ENCODE measurements at places on chromosomes 11 and 22.

DNA sequence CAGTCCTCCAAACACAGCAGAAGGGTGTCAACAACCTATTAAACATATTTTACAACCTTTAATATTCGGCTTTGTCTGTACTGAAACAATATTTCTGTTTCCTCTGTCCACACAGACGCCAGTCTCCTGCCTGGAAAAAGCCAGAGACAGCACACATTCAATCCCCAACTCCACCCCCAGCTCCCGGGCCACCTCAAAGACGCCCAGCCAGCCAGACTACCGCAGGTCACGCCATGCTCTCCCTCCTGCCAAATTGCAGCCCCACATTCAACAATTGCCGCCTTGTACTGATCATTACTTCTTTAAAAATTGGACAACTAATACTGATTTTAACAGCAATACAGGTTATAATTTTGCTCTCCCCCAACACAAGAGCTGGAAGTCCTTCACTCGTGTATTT, 1.2 kb downstream of the SERGEF start:
- no peak for DNase-seq

DNA sequence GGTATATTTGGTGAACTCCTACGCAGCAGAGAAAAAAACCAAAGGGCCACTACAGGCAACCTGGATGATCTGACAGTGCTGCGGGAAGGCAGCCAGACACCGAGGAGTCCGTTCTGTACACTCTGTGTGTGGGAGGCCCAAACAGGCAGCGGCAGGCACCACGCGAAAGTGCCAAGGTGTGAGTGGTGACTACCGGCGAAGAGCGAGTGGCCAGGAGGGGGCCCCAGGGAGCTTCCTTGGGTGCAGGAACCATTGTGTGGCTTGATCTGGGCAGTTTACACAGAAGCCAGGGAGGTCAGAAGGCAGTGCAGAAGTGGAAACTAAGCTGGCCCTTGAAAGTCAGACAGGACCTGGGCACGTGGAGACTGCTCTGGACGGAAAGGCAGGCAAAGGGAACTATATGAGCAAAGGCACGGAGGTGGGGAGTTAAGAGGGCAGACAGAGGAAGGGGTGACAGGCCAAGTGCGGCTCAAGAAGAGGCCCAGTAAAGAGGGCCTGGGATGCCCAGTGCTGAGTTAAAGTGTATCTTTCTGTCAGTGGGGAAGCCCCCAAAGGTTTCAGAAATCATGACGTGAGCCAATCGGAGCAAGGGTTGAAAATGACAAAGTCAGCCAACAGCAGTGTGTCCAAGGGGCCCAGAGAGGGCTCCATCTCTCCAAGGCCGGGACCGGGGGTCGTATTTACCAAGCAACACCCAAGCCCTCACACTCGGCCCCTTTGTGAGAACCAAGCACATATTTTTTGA, 10.6 kb downstream of the TMEM184B start:
- DNase-seq = peak; percentile 22

DNA sequence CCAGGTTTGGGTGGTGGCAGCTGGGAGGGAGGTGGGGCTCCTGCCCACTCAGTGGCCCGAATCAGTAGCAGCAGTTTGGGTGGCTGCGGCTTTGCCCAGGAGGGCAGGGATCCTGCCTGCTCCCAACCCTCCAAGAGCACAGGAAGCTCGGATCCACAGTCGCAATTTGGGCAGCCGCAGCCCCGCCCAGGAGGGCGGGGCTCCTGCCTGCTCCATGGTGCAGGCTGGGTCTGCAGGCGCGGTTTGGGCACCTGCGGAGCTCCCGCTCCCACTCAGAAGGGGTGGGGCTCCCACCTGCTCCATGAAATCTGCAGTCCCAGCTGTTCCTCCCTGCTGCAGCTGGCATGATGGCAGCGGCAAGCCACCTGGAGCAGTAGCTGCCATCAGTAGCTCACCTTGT, 38.1 kb upstream of the CALCB start:
- DNase-seq = no peak

- peak; percentile 50 for DNase-seq
These were observed 631 bp upstream of the C22orf39 start for GRCh38 chr22:19448076-19448607.

GRCh38 chr22:43955883-43956782, 891 bp downstream of the SAMM50 start:
- DNase-seq = no peak

GRCh38 chr11:117685566-117685965, 111.5 kb downstream of the DSCAML1 start:
- DNase-seq = no peak

DNA sequence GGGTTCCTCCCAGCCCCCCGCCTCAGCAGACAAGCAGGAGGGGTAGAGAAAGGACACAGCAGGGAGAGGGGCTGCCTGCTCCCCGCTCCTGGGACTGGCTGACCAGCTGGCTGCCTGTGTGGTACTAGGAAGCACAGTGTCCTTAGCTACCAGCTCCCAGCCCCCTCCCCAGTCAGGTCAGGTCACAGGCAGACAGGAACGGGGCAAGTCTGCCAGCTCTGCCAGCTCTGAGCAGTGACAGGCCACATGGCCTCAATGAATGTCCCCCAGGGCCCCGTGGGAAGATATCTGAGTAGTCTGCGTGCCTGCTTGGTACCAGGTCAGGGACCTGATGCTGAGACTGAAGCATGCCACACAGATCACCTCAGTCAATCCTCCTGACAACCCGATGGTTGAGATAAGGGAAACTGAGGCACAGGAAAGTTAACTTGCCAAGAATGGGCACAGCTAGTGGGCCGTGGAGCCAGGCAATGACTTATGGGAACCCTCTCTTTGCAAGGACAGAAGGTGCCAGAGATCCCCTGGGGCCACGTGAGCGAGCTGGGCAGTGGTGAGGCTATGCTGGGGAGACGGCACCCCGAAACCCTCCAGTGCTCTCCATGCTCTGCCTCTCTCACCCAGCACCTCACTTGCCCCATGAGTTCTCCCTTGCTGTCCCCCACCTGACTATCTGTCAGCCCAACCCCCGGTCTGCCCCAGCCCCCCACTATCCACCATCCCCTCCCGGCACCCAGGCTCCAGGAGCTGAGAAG, 13.8 kb upstream of the MFNG start:
- no peak for DNase-seq

GRCh38 chr11:100681064-100681502, 6.0 kb upstream of the ARHGAP42 start:
- DNase-seq = no peak

DNA sequence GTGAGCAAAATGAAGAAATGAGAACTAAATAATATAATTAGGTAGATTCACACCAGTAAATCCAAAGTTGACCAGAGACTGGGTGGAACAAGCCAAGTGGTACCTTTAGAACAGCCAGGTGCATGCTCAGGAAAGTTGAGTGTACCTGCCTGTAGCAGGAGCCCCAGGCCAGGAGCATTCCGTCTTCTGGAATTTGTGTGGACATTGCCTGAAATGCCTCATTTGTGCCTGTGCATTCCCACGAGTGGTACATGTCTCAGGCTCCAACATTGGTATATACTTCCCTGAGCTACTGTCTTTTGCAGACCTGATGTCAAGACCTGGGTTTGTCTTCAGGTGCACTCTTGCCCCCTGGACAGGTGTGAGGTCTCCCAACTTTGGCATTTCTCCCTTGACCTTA, 187.6 kb upstream of the NECTIN1 start:
- no peak for DNase-seq

- no peak for DNase-seq
These were observed 23.7 kb upstream of the SLC35F2 start for GRCh38 chr11:107882095-107882820.

GRCh38 chr11:74417379-74417804, 19.2 kb upstream of the PGM2L1 start:
- DNase-seq = no peak

DNA sequence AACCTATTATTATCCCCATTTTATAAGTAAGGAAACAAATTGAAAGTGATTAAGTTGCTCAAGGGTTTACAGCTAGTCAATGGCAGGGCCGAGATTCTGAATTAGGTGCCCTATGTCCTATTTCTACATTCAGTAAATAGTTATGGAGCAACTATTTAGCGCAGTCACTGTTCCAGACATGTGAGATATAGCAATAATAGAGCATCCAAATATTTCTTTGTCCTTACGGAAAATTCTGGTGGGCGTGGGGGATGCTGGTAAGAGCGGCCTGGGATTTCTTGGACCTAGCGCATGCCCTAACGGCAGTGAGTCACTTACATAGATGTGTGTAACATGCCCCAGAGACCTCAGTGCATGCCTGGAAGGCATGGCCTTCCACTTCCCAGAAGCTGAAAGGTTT, 4.4 kb downstream of the DTX4 start:
- no peak for DNase-seq

DNA sequence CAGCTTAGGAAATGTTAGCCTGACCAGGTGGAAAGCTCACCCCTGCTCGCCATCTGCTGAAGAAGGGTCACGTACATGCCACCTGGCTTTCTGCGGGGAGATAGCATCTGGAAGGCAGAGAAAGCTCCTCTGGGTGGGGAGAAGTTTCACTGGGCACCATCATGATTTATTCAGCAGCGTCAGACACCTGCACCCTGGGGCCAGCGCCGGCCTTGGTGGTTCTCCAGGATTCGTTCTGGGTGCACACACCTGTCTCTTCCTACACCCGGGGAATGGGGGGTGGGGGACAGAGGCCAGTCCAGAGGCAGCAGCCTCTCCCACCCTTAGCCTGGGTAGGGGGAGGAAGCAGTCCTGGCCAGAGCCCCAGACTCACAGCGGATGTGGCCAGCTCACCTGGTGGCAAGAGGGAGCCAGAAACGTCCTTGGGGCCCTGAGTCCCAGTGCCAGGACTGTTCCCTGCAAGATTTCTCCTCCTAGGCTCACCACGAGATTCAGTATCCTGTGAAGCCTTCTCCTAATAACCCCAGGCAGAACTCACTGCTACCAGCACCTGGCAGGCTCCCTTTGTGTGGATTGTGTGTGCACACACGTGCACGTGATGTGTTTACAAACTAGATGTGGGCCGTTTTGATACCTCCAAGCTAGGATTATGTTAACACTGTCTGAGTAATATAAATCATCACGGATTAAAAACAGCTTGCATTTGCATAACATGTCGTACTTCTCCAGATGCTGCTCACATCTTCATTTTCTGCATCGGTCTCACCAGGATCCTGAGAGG, 17.3 kb upstream of the RASD2 start:
- no peak for DNase-seq

- no peak for DNase-seq
These were observed 86.5 kb upstream of the E2F8 start for GRCh38 chr11:19327280-19327679.

DNA sequence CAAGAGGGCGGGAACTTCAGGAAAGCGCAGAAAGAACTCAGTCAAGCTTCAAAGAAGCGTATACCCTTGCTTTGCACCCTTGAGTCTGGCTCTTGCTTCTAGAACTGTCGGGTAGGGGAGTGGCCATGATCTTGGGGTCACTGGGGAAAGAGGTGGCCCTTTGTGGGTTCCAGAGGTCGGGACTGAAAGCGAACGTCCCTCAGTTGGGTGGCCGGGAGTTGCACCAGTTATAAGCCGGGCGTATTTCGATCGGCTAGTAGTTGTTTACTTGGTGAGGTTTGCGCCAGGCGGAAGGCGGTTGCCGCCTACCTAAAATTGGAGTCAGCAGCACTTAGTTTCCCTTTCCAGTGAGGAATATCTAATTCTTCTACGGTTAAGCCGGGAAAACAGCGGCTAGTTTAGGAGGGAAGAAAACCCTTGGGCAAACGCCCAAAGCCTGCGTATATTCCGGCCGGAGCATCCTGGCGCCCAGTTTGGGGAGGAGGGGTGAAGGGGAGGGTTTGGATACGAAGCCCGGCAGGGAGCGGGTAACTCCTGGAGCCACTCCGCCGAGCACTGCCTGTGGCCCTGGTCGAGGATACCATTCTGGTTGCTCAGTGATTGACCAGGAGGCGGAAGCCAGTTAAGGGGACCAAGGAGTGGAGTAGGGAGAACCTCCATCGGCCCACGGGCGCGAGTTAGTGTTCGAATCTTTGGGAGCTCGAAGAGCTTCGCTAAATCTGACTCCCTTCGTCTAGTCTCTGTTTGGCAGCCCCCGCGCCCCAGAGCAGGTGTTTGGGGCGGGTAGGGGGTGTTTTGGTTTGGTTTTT, 807 bp upstream of the WT1 start:
- no peak for DNase-seq

DNA sequence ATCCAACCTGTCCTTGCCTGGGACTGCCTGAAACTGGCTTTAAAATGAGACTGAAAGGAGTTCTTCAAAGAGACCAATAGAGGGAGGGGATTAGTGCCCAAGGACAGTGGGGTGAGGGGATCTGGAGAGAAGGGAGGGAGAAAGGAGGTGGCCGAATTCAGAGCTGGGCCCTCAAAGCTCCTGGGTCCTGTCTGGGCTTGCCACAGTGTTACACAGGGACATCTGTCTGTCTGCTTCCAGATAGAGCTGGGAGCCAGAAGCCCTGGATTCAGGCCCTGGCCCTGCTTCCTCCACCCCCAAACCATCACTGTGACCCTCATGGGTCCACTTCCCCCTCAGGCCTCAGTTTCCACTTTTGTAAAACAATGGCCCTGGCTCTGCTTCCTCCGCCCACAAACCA, 3.6 kb downstream of the KCNJ4 start:
- DNase-seq = no peak

- DNase-seq = peak; percentile 90
These were observed 12.2 kb downstream of the MRGPRF start for GRCh38 chr11:69000831-69001242.

GRCh38 chr22:45648301-45649117, 23.1 kb upstream of the ATXN10 start:
- no peak for DNase-seq

- DNase-seq = no peak
These were observed 155.7 kb downstream of the TBC1D22A start for GRCh38 chr22:46918197-46918596.

GRCh38 chr11:128338811-128339210, 248.5 kb downstream of the ETS1 start:
- DNase-seq = no peak

GRCh38 chr11:130738611-130739010, 177.7 kb downstream of the SNX19 start:
- no peak for DNase-seq

- DNase-seq = no peak
These were observed at the start of gene C11orf86 for GRCh38 chr11:66974724-66975404. C11orf86 (plus strand) TSS chr11:66975304; CDS start chr11:66975363, 59 bp downstream.

GRCh38 chr11:68296344-68297051, 15.9 kb upstream of the LRP5 start:
- no peak for DNase-seq

DNA sequence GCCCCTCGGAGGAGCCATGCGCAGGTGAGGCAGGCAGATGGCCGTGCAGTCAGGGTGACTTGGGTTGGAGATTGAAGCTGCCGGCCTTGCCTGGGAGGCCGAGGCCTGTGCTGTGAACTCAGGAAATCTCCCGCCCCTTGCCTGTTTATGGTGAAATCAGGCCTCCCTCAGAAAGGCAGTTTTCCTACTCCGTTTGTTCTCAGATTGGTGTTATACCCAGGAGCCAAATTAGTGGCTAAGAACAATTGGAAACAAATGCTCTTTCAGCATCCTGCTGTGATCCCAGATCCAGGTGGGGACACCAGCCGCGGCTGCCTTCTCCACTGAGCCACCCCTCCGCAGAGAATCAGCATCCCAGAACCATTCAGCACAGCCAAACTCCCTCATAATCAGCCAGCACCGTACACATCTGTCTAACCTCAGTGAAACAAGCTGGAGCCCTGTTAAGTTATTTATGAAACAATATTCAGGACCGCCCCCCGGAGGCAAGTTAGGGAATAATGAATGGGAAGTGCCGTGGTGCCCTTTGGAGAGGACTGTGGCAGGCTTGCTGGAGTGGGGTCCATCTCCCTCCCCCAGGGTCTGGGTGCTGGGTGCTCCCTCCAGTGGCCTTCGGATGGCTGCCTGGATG, 60.0 kb downstream of the PKNOX2 start:
- peak; percentile 26 for DNase-seq

- DNase-seq = no peak
These were observed 41.9 kb downstream of the ANO5 start for GRCh38 chr11:22234743-22235142.
